ENCODE measurements at places on chromosomes 1 and 21.

GRCh38 chr1:180586671-180587155 is 27.9 kb downstream of the OVAAL start:
- no peak for DNase-seq

DNA sequence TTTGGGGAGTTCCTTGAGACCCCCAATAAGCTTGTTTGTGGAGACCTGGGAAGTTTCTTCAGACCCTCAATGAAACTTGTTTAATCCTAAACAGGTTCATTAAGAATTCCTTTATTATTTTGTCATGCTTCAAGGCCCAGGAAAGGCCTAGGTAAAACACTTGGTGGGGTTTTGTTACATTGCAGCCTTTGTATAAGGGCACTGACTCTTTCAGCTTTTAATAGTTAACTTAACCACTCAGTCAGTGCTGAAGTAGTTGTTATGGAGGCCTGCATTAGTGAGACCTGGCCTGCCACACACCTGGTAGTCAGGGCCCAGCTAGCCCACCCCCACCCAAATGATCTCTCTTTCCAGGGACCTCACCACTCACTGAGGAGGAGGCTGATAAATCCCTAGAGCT is 103.7 kb downstream of the FCRL5 start:
- DNase-seq: no peak

DNA sequence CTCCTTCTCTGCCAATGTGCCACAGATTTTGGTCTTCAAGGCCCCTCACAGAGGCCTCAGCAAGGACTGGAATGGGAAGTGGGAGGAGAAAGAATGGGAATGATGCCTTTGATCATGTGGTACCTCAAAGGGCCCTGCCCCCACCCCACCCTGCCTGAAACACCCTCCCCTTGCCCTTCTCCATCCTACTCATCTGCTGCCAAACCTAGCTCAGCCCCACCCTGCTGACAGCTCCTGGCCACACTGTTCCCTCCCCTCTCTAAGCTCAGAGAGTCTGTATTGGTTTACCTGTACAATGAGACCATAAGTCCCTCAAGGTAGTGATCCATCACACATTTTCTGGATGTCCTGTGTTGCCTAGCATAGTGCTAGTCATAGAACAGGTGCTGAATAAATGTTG is 6.7 kb upstream of the ARHGAP30 start:
- DNase-seq: no peak

GRCh38 chr21:33682992-33683627 is 40.8 kb downstream of the ITSN1 start:
- no peak for DNase-seq

DNA sequence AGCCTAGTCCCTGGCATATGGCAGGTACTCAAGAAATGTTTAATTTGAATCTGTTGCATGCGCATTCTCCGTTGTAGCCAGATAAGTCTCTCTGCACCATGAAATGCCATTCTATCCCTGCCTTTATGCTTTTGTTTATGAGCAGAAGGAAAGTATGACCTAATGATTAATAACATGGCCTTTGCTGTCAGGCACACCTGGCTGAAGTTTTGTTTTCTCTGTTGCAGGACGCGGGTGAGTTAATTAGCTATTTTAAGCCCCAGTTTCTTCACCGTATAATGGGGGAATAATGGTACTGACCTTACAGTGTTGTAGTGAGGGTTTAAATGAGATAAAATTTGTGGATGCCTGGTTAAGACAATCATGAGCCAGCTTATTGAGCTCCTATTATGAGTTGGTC is 87.7 kb downstream of the ST6GALNAC3 start:
- DNase-seq: no peak

DNA sequence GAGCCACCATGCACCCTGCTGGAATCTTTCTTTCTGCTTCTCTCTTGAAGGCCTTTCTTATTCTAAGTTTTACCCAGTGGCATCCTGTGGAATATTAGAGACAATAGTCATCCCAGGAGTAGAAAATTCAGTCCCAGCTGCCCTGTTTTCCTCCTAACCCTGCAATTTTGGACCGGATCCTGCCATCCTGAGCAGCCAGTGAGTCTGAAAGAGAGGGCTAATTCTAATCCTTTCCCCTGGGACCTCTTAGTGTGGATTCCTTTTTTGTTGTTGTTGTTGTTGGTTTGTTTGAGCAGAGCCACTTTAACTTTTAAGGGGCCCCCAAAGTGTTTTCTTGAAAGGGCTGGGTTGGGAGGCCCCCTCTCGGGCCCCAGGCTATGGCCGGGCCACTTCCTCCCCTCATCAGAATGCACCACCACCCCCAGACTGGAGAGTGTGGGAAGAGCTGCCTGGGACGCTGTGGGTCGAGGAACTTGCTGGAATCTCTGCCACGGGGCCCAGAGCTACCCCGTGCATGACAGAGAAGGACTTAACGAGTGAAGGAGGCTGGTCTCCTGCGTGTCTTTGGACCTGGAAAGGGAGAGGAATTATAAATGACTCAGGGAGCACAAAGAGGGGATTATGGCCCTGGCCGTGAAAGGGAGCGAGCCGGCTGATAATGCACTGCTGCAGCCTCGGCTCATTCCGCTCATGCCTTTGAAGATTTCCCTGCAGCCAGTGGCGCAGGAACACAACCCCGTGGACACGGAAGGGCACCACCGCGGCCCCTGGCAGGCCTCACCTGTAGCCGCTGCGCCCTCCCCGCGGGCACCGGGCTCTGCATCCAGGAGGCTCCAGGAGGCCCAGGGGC is 81.0 kb upstream of the AKT3 start:
- no peak for DNase-seq

- DNase-seq: no peak
Observed at GRCh38 chr1:64877151-64877550, 89.2 kb downstream of the JAK1 start.

GRCh38 chr1:24081190-24081589 is 30.7 kb downstream of the MYOM3 start:
- DNase-seq: no peak

DNA sequence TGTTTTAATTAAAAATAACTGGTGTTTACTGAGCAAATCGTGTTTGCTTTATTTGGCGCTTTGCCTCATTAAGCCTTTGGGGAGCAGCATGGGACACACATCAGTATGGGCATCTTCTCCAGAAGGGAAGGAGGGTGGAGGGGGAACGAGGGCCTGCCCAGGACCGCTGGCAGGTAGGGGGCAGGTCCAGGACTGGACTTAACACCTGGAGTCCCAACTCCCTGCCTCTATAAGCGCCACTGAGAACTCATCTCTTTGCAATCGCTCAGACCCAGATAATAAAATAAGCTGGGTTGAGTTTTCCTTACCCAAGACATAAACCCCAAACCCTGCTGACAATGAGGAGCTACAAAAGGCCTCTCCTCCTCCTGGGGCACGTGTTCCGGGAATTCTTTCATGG is 15.1 kb downstream of the ABCG1 start:
- no peak for DNase-seq

DNA sequence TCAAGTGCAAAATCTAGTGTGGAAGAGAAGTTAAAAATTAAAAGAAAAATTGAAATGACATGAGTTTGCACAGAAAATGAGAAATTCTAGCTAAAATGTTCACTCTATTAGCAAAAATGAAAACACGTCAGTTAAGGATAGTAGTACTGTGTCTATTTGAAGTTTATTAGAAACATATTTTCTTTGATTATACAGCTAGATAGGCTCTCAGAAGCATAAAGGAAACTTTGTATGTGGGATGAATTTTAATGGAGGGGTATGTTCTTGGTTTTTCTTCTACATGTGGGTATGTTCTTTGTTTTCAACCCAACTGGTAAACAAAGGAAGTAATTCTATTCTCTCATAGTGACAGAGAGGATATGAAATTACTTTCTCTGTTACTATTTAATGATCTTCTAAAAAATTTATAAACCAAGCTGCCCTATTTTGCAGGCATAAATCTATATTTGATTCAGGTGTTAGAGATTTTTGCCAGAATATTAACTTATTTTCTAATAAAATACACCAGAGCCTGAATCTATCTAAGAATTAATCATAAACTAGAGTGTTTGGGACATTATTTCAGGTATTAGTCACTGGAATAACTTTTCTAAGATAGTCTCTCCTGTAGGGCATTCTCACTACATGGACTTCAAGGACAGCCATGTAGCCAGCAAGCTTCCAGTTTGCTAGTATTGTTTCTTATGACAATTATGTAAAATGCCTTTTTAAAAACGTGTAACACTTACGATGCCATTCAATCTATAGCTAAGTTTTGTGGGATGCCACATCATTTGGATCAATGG is 15.8 kb downstream of the GPSM2 start:
- DNase-seq: no peak

DNA sequence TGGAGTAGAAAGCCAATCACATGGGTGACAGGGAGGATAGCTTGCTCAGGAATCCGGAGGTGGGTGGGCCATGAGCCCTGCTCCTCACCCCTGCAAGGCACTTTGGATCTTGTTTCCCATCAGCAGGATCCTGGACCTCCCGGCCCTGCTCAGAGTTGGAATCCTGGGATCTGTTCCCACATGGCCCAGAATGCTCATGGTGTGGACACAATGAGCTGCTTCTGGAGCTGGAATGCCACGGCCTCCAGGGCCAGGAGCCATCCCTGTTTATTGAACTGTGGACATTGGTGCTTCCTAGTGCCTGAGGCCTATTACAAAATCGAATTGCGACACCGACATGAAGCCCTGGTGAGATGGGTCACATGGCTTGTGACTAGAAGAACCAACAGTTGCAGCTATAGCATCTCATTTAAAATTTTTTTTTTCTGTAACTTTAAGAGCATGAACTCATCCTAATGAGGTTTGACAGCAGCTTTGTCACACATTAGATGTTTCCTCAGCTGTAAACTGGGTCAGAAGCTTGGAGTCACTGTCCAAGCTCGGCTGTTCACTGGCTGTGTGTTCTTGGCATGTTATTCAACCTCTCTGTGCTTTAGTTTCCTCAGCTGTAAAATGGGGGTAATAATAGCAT is 40.4 kb upstream of the GOLT1A start:
- no peak for DNase-seq

- no peak for DNase-seq
Observed at GRCh38 chr1:243708210-243708609, 141.8 kb downstream of the AKT3 start.

- peak; percentile 33 for DNase-seq
Observed at GRCh38 chr1:59967141-59967697, 40.6 kb upstream of the CYP2J2 start.

- no peak for DNase-seq
Observed at GRCh38 chr1:24503870-24504523, 1.4 kb downstream of the RCAN3 start.

DNA sequence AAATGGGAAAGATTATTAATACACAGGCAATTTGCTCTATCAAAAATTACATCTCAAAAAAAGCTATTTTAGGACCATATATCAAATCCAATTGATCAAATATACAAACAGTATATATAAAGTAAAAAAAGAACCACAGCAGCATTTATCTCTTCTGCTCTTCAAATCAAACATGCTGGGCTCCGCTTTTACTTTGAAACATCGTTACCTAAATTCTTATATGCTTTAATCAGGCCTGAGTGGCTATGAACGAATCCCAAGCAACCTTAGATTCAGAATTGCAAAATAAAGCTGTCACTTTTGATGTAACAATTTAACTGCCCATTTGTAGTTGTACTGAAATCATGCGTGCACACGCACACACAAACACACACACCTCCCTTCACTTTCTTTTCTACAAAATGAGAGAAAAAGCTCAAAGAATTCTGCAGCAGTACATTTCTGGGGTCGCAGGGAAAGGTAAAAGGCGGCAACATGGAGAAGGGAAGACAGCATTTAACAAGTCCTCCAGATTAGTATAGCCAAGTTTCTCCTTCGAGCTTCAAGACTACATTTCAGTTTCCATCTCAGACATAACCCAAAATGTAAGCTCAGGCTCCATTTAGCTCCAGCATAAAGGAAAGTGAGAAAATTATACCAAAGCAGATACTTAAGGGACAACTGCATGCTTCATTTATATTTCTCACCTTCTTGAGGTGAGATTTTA is 92.2 kb upstream of the TTC39A start:
- DNase-seq: no peak

DNA sequence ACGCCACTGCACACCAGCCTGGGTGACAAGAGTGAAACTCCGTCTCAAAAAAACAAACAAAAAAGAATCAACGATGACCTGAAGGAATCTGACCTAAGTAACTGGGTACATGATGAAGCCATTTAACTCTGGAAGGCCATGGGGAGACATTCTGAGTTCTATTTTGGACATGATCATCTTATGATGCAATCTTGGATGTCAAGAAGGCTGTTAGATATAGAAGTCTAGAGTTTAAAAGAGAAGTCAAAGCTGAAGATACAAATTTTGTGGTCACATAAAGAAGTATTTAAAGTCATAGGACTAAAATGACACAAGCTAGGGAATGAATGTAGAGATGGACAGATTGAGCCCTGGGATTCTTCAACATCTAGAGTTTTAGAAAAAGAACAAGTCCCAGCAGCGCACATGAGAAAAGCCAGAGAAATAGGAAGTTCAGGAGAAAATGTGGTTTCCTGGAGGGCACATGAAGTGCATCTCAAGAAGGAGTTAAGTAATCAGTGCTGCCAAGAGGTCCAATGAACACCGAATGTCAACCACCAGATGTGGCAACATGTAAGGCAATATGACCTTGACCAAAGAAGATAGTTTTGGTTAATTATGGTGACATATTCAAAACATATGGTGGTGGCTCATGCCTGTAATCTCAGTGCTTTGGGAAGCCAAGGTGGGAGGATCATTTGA is 26.8 kb downstream of the ELK4 start:
- no peak for DNase-seq

DNA sequence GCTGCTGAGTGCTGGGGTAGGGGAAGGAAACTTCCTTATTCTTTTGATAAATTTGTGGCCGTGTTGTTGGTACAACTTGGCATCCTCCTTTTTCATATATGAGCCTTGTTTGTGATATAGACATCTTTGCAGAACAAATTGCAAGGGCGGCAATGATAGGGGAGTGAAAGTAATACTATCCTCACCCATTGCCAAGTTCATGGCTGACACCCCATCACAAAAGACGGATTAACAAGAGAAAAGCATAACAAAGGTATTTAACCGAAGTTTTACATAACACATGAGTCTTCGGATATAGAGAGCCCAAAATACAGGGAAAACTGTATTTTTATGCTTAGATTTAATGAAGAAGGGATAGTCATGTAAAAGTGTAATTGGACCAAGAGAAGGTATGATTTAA is 86.3 kb upstream of the TMPRSS2 start:
- no peak for DNase-seq

DNA sequence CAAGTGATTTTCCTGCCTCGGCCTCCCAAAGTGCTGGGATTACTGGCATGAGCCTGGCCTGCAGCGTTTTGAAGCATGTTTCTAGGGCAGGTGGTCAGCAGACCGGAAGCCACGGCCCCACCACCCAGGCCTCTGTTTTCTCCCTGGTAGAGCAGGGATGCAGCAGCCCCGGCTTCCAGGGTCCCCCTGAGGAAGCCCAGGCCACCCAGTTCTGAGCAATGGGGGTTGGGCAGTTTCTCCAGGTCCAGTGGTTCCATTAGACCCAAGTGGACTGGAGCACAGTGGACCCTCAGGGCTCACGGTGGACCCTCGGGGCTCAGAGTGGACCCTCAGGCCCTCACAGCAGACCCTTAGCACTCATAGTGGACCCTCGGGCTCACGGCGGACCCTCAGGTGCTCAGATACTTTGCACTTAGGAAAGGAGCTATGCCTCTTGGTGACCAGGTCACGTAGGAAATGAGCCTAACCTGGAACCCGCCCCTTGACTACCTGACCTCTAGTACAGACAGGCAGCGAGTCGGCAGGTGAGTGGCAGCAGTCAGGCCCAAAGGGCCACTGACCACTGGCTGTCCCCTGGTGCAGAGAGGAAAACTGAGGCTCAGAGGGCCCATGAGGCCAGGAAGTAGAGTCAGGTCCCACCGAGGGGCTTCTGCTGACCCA is 4.6 kb upstream of the FNDC10 start:
- DNase-seq: no peak

- no peak for DNase-seq
Observed at GRCh38 chr1:5661196-5662085, 330.8 kb downstream of the NPHP4 start.
